ENCODE measurements at places on chromosomes 5 and 9.

- DNase-seq: no peak
These were observed 96.7 kb upstream of the CHD1 start for GRCh38 chr5:99025298-99026045.

DNA sequence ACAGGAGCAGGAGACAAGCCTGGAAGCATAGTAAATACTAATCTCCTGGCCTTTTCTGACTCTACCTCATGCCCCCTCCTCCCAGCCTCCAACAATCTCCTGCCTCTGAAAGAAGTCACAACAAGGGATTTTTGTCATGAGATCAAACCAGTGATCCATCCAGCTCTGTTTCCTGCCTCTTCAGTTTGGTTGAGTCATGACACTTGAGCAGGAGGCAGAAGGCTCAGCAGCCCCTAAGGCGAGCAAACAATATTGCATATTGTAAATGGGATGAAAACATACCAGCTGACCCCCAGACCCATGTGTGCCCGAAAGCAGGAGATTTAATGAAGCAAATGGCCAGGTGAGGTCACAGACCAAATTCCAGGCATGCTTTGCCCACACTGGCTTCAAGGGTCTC lies 272.8 kb downstream of the GAS1 start:
- DNase-seq: no peak

GRCh38 chr9:129140397-129141065 lies 29.3 kb downstream of the PTPA start:
- DNase-seq: no peak

DNA sequence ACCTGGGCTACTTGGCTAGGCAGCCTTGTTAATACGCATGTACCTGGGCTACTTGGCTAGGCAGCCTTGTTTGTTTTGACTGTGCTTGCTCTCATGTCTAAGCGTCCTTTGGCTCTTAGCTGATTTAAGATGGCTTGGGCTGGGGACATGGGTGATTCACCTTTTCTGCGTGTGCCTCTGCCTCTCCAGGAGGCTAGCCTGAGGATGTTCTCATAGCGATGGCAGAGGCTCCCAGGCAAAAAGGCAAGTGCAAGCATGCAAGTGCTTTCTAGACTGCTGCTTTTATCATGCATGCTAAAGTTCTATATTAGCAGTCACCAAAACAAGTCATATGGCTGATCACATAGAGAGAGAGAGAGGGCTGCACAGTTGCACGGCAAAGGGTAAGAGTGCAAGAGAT lies 300.5 kb downstream of the IRX1 start:
- no peak for DNase-seq

GRCh38 chr9:114347675-114348074 lies 18.0 kb downstream of the ORM2 start:
- DNase-seq: peak; percentile 57

DNA sequence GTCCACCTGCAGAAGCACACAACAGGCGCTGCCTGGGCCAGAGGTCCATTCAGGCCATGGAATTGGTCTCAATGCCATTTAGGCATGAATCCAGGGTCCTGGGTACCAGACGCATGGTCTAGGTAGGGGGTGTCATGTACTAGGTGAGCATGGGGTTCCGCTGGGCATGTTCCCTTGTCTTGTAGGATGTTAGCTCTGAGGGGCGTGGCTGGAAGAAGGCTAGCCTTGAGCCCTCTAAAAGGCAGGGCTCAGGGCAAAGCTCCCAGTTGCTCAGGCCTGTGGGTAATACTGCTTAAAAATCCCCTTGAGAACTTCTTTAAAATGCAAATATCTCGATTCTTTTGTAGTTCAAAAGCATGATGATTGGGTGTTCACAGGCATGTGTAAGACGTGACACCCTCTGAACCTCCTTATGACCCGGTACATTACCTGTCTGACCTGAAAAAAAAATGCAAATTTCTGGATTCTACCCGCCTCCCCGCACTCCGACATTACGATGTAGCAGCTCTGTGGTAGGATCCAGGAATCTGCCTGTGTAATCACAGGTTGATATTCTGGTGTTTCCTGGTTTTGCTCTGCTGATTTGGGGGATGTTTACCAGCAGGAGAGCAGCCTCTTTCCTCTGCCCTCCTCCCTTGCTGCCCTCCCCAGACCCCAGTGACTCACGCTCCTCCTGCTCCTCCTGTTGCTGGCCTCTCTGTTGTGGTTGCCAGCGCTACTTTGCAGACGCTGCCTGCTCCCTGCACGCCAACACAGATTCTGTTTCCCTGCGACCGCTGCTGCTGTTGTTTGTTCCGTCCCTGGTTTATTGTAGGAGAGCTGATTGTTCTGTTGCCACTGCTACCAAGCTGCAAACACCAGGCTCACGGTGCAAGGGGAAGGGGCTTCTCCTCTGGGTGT lies 5.7 kb downstream of the TMC1 start:
- DNase-seq: peak; percentile 20

DNA sequence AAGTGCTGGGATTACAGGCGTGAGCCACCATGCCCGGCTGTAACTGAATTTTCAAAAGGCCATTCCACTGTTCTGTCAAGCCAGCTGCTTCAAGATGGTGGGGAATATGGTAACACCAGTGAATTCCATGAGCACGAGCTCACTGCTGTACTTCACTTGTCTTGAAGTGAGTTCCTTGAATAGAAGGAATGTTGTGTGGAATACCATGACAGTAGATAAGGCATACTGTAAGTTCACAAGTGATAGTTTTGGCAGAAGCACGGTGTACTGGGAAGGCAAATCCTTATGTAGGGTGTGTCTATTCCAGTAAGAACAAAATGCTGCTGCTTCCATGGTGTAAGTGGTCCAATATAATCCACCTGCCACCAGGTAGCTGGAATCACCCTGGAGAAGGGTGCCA lies 6.6 kb upstream of the PRXL2C start:
- DNase-seq: no peak

- peak; percentile 18 for DNase-seq
These were observed 19.4 kb upstream of the RNF130 start for GRCh38 chr5:180090769-180091546.

- DNase-seq: no peak
These were observed 48.4 kb downstream of the PPARGC1B start for GRCh38 chr5:149778303-149779123.

DNA sequence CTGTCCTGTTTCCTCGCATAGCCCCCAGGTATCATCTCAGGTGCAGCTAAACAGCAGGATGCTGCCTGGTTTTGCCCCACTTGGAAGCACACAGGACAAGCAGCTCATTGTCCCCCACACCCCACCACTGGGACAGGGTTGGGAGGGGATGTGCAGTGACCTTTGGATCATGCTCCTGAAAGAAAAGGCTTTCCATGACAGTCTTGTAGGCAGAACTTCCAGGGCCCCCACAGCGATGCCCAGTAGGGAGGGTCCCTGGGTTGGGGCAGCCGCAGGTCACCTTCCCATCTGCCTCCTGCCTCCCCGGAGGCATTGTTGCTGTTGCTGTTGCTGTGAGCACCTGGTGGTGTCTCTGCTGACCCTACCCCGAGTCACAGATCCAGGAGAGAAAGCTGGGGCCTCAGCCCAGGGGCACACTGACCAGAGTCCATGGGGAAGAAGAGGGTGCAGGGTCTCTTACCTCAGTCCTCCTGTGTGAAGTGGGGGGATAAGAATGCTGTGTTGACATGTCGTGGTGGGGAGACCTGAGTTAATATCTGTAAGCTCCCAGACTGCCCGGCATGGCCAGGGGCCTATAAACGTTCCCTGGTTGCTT lies 8.5 kb downstream of the CEP72 start:
- DNase-seq: no peak

DNA sequence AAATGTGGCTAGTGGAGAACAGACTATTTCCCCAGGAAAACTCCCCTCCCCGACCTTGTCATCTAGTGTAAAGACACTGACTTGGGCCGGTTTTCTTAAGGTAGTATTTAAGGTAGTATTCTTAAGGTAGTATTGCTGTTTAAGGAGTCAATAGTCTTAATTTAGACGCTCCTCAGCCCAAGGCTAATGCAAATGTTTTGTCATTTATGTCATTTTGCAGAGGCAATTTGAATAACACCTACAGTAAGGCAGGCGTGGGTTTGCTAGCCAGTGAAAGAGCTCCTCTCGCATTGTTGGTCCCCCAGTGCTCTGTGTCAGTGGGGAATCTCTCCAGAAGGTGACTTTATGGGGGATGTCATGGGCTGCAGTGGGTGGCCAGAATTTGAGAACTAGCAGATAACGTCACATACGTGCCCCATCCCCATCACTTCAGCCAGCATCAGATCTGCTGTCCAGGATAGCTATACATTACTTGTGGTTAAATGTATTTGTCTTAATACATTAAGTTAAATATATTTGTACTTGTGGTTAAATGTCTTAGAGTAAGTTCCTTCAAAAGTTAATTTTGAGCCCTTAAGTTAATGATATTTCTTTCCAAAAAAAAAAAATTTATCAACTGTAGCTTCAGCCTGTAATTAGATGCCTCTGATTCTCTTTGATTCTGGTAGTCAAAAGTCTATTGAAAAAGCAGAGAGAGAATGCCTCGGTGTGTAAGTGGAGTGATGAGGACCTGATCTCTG lies 2.6 kb downstream of the PPP1R26 start:
- no peak for DNase-seq

DNA sequence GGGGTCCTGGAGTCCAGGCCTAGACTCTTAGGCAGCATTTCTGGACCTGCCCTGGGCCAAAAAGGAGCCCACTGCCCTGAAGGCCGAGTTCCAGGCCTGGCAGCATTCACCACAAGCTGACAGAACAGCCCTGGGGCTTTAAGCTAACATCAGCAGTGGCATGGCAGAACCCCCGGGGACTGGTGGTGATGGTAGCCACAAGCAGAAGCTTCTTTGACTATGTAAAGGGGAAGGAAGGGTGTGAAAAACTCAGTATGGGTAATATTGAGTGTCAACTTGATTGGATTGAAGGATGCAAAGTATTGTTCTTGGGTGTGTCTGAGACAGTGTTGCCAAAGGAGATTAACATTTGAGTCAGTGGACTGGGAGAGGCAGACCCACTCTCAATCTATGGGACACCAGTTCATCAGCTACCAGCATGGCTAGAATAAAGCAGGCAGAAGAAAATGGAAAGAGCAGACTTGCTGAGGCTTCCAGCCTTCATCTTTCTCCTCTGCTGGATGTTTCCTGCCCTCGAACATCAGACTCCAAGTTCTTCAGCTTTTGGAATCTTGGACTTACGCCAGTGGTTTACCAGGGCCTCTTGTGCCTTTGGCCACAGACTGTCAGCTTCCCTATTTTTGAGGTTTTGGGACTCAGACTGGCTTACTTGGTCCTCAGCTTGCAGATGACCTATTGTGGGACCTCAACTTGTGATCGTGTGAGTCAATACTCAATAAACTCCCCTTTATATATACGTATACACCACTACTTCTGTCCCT lies 661.0 kb upstream of the C9orf72 start:
- no peak for DNase-seq

- no peak for DNase-seq
These were observed 86.5 kb upstream of the ANKRD55 start for GRCh38 chr5:56319526-56320181.

DNA sequence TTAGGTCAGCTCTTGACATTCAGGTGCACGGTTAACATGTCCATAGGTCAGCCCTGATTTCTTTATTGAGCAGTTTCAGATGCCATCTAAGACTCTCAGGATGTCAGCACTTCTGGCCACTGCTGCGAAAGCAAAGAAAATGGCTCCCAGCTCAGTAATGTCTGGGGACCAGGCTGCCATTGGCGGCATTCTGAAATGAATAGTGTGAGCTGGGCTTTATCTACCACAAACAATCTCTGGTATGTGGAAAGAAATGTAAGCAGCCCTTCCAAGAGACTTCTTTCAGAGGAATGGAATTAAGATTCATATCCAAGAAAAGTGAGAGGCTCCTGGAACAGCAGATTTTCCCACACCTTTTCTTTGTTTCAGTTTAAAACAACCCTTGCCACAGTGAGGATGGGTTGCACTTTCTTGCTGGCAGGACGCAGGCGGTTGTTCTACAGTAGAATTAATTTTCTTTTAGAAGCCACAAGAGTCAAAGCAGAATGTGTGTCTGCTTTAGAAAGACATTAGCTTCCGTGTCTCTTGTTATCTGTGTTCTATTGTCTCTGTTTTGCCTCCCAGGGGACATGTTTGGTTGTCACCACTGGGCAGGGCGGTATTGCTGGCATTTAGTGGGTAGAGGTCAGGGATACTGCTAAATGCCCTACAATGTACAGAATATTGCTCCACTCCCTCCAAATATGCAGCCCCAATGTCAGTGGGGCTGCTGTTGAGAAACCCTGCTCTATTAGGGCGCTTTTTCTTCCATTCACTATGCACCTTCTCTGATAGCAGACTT lies 149.9 kb upstream of the ANKH start:
- DNase-seq: no peak

DNA sequence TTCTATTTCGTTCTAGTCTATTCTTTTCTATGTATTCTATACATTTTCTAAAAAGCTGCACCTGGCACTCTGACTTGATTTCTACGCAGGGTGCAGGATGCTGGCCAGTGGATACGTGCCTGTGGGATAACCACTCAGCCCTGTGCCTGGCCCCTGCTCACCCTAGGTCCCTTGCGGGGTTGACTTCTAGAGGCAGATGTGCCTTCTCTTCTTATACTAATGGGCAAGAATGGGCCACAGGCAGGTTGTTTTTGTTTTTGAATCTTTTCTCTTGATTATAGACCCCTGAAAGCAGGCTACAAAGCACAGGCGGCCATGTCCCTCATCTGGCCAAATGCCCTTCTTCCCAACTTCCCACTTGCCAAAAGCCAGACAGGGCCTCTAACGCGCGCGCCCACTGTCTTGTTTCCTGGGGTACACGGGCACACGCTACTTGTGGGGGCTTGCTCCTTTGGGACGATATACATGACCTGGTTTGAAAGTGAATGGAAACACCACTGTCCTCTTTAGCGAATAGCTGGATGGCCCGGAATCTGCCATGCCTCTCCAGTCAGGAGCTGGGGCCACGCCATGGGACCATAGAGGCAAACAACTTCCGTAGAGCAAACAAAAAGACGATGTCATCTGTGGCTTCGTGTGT lies 162.7 kb upstream of the IRX2 start:
- DNase-seq: no peak

DNA sequence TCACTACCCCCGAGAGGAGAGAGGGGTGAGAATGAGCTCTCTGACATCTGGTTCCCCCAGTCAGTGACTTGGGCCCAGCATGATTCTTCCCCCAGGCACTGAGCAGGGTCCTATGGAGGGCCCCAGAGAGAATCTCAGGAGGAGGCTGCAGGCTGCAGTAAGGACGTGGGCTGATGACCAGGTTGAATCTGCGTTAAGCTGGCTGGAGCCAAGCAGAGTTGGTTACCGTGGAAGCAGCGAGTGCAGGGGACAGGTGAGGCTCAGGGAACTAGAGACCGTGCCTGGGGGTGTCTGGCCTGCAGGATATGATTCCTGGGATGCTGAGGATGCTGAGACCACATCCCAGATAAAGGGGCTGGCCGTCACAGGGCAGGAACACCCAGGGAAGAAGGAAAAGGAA lies 314.3 kb upstream of the IRX1 start:
- DNase-seq: no peak

GRCh38 chr5:158922816-158923215 lies 176.9 kb downstream of the EBF1 start:
- no peak for DNase-seq

GRCh38 chr5:74538206-74538661 lies 102.3 kb downstream of the ENC1 start:
- no peak for DNase-seq

- no peak for DNase-seq
These were observed 542 bp upstream of the TRIM52 start for GRCh38 chr5:181261320-181262049.

Measured in anterior cingulate cortex (tissue), 58 donors.